ENCODE measurements at places on chromosomes 12 and 14. TPM values are rescaled to one million over a fixed set of nuclear protein-coding genes. Genes with fewer than 3 reads are reported as not detected.

Gene GPR84
- total RNA-seq: not detected

Gene TAS2R19
- total RNA-seq: 7.7 TPM

Gene FAM222A
- total RNA-seq: 10.6 TPM

Gene TMEM116
- 24.5 TPM for total RNA-seq

Gene KRT72
- total RNA-seq: not detected

Gene SLCO1B1
- total RNA-seq: not detected

Gene PKP2
- 11.1 TPM for total RNA-seq

Gene UNC79
- total RNA-seq: 2.1 TPM

Gene TROAP
- 40.0 TPM for total RNA-seq

Gene AMDHD1
- 1.1 TPM for total RNA-seq

Gene MANSC4
- 0.12 TPM for total RNA-seq

Gene TMPRSS12
- total RNA-seq: not detected

Gene GALNT8
- 2.6 TPM for total RNA-seq

Gene RALGAPA1
- 31.7 TPM for total RNA-seq

Gene ANHX
- not detected for total RNA-seq

Gene TMEM30B
- 0.07 TPM for total RNA-seq

Gene GALNT4
- total RNA-seq: 2.8 TPM

Gene KRT85
- total RNA-seq: not detected

Gene FAM186B
- total RNA-seq: 0.25 TPM

Gene GDF3
- total RNA-seq: not detected

Gene LRRC43
- 0.24 TPM for total RNA-seq

Gene TSPAN9
- total RNA-seq: 26.2 TPM

Gene LIN7A
- total RNA-seq: 31.7 TPM

Gene NXPH4
- not detected for total RNA-seq

Gene SYNDIG1L
- total RNA-seq: 0.40 TPM

Gene CIROP
- total RNA-seq: 0.06 TPM

Gene KRT77
- not detected for total RNA-seq

Gene FIGNL2
- total RNA-seq: 25.1 TPM

Gene MIP
- not detected for total RNA-seq

Gene RTN1
- 18.6 TPM for total RNA-seq

Gene ZBTB39
- 21.1 TPM for total RNA-seq

Gene OR4K17
- not detected for total RNA-seq

Gene NKX2-1
- not detected for total RNA-seq

Gene KRT83
- not detected for total RNA-seq

Gene TAS2R8
- 0.22 TPM for total RNA-seq

Gene CLEC4C
- total RNA-seq: not detected

Gene ASB2
- total RNA-seq: not detected

Gene TSPAN8
- not detected for total RNA-seq

Gene ETFRF1
- total RNA-seq: 24.8 TPM

Gene GLS2
- total RNA-seq: 2.9 TPM

Gene RNFT2
- 26.9 TPM for total RNA-seq

Gene ZNF84
- total RNA-seq: 65.3 TPM

Gene RBP5
- total RNA-seq: not detected

Gene DICER1
- 70.0 TPM for total RNA-seq

Gene LGALS3
- not detected for total RNA-seq

Gene LRRK2
- 0.03 TPM for total RNA-seq

Gene TIGAR
- 7.1 TPM for total RNA-seq

Gene PDE6H
- not detected for total RNA-seq

Data from neural progenitor cell (in vitro differentiated cells).